ENCODE measurements at places on chromosomes 1 and 21.

GRCh38 chr1:244839656-244840055, 4.2 kb downstream of the COX20 start:
- no peak for DNase-seq

GRCh38 chr1:182851825-182852224, 12.7 kb downstream of the DHX9 start:
- DNase-seq, result no peak

DNA sequence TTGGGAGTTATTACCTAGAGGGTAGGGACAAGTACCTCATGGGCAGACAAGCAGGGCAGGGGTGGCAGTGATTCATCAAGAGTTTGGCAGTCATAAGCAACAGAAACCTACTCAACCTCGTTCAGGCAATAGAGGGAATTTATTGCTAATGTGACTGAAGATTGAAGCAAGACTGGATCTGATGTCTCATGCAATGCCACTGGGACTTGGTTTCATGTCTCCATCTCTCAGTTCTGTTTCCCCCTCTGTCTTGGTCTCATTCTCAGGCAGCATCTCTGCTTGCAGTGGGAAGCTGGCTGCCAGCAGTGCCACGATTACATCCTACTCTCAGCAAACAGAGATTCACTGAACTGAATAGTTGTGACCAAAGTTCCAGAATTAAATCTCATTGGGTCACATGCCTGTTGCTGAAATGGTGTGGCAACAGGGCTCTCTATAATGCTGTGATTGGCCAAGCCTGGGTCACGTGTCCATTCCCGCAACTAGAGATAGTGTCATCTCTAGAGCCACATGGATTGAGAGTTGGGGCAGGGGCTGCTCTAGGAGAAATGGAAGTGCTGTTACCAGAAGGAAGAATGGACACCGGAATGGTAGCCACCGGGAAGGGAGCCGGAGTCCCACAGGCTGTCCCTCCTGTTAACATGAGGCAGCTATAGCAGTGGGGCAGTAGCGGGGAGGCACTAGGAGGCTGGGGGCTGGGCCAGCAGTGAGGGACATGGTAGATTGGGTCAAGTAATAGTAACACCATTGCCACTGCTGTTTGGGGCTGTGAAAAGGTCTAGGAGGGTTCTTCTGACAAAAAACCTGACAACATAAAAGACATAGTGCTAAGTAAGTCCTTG, 3.9 kb upstream of the CDC42 start:
- DNase-seq, result peak; percentile 86

DNA sequence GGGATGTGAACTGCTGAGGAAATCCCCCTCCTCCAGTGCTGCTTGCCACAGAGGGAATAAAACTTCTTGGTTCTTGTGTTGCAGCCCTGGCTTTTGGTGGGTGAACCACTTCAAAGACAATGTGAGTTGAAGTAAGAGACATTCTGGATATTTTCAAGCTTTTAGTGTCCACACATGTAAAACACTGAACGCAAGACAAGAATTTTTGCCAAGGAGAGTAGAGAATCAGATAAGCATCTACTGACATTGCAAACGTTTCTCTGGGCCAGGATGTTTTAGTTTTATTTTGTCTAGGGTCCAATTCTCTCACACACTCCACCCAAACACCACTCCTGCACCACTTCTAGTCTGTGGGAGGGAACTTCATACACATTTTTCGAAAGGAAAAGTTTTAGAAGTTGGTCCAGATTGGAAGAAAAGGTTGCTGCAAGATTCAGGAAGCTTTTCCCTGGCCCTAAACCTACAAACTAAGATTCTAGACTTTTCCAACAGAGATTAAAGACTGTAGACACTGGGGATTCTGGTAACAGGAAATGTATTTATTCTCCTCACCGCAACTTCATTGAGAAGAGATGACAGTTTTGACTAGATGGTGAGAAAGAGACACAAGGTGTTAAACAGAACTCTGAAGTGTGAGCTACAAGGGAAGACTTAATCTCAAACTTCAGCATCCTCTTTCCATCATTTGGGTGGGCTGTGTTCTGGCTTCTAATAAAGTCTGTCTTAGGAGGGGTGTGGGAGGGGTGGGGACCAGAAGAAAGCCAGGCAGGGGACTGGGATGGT, 16.1 kb downstream of the FASLG start:
- no peak for DNase-seq

GRCh38 chr21:31011412-31011811, 26.9 kb downstream of the KRTAP19-8 start:
- no peak for DNase-seq

GRCh38 chr21:43889069-43889468, 24.0 kb downstream of the AGPAT3 start:
- DNase-seq, result no peak

DNA sequence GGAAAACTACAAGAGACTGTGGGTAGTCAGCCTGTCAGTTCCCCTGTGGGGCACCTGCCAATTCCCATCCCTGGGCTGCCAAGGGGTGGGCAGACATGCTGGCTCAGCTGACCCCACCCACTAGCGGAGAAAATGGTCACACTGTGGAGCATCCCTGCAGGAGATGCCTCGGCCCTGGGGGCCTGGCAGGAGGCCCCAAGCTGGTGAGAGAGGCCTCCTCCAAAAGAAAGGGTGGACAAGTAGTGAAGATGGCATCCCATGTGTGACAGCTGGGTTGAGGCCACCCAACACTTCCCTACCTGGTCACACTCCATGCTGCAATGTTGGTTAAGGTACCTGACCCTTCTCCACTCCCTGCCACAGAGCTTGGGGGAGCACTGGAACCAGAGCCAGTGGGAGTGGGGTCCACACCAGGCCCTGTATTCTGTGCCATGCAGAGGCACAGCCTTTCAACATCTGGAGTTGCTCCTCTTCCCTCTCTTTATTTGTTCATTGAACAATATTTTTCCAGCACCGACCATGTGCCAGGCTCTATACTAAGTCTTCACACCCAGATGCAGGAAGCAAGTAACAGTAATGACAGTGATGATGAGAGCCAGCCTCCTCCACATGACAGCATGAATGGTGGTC, 59.5 kb downstream of the KLHDC7A start:
- no peak for DNase-seq

DNA sequence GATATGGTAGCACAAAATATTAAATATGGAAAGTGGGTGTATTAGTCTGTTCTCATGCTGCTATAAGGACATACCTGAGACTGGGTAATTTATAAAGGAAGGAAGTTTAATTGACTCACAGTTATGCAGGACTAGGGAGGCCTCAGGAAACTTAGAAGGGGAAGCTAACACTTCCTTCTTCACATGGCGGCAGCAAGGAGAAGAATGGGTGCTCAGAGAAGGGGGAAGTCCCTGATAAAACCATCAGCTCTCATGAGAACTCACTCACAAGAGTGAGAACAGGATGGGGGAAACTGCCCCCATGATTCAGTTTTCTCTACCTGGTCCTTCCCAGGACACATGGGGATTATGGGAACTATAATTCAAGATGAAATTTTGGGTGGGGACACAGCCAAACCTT, 15.8 kb upstream of the BACE2 start:
- DNase-seq, result no peak

- DNase-seq, result peak; percentile 94
Observed at GRCh38 chr1:23169727-23170335, 1.2 kb upstream of the LUZP1 start.

- no peak for DNase-seq
Observed at GRCh38 chr1:110481968-110482623, 31.1 kb downstream of the PROK1 start.

- DNase-seq, result no peak
Observed at GRCh38 chr1:247562198-247562597, 13.3 kb downstream of the GCSAML start.

DNA sequence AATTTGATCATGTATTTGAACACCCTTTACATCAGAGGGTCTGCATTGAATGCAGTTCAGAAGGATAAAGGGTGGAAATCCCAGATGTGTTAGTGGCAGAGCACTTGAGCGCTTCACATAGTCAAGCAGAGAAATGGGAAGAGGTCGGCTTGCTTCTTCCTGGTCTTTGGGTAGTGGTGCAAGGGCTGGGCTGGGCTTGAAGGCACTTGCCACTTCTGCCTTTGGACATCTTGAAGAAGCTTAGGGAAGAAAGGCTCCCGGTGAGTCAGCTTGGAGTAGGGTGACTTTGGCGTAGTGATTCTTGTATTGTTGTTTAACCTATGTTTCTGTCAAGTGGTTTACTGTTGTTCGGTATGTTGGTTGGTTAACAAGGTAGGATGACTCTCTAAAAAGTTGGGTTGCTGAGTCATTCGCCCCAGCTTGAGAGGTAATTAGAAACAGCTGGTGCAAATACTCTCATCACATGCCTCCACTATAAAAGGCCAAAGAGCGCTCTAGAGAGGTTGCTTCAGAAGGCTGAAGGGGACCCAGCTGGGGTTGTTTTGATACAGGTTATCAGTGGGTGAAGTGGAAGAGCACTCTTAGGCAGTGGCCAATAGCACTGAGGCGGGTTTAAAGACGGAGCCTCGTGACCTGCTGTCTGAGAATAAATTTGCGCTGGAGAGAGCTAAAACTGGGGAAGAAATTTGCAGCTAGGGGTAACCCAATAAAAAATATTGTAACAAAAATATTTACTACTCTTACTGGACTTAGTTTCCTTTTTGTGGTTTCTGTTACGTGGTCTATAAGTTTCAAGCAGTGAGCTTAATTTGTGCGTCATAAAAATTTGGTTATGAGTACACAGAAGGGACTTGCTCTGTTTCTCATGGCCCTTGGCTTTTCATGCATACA, 1.4 kb downstream of the BACH1 start:
- DNase-seq, result peak; percentile 98

DNA sequence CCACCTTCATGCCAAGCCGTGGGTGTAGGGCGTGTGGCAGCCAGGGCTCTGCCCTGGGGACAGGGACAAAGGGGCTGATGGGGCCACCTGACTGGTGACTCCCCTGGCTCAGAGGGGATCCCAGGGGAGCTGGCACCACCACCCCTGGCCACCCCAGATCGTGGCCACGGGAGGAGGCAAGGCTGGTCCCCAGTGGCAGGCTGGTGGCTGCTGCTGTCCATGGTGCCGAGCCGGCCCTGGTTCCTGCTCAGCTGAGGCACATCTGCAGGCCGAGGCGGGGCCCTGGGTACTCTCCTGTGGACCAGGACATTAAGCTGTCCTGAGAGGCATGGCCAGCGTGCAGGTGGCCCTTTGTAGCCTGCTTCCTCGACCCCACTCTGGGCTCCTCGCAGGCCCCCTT, 6.5 kb downstream of the PLCH2 start:
- DNase-seq, result no peak

DNA sequence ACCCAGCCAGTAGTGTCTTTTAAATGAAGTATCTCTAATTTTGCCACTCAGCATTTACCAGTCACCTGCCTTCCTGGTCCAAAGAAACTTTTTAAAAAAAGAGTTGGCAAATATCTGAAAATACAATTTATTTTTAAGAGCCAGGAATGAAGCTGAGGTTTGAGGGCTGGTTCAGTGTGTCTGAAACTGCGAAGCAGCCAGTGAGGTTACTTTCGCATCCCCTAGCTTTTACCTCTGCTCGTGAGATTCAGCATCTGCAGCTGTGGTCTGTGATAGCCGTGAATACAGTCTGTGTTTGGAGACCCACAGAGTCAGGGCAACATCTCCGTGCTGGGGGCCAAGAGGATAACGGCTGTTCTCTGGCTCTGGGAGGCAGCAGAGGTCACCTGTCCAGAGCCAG, 21.3 kb upstream of the KCNAB2 start:
- DNase-seq, result no peak

DNA sequence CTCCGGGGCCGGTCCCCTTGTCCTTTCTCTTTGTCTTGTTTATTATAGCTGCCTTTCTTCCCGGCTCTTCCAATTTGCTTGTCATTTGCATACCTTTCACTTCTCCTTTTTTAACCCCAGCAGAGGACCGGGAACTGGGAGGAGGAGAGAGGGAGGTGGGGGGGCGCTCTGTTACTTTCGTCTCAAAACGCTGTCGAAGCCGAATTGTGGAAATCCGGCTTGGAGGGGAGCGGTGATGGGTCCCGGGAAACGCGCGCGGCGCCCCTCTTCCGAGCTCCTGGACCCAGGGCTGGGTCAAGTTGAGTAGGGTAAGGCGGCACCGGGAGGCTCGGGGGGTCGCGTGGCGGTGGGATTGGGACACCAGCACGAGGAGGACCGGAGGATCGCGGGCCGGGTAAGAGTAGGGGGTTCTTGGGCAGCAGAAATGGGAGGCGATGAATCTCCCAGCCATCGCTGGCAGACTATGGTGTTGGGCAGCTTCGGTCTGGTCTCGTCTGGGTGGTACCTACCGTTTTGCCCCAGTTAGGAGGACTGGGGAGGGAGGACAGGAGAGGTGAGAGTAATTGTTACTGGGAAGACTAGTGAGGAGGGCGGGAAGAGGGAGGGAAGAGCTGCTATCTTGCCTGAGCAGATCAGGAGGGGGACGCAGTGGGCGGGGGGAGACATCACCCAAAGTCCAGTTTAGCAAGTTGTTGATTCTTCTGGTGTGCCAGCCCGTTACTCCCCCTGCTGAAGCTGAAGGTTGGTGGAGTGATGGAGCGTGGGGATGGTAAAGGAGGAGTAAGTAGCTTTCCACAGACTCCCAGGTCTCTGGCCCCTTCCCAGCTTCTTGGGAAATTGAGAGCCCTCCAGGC, 1.5 kb downstream of the PROX1 start:
- peak; percentile 3 for DNase-seq

- no peak for DNase-seq
Observed at GRCh38 chr1:30446508-30446907, 276.9 kb downstream of the MATN1 start.

- DNase-seq, result no peak
Observed at GRCh38 chr1:227996187-227996950, 10.4 kb upstream of the WNT3A start.

- DNase-seq, result peak; percentile 49
Observed at GRCh38 chr1:236851871-236852270, 56.8 kb downstream of the MTR start.

DNA sequence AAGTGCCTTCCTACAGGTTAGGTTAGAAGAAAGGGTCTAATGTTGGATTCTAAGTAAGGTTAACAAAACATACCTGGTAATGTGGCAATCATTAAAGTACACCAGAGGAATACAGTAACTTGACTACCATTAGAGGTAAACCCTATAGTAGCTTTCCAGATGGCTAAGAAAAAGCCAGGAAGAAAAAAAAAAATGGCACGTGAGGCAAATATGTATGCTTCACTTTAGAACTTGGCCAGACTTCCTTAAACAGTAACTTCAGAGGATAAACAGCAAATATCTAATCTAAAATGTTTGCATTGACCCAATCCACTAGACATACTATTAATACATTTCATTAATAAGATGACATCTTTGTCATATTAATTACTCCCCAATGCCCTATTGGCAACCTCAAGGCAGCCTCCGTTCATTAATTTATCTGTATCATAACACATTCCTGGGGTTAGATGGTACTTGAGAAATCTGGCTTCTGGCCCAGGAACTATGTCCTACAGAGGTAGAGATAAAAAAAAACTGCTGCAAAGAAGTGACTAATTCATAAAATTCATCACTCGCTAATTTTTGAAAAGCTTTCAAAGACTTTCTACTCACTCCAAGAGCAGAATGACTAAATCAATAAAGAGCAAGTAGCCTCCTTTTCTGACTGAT, 5.8 kb downstream of the DCAF8 start:
- peak; percentile 76 for DNase-seq

Measured in epithelial cell of esophagus (primary cell).